ENCODE measurements at places on chromosomes 5 and 9.

- no peak for DNase-seq
These were observed 148.5 kb downstream of the GNAQ start for GRCh38 chr9:77883133-77883532.

DNA sequence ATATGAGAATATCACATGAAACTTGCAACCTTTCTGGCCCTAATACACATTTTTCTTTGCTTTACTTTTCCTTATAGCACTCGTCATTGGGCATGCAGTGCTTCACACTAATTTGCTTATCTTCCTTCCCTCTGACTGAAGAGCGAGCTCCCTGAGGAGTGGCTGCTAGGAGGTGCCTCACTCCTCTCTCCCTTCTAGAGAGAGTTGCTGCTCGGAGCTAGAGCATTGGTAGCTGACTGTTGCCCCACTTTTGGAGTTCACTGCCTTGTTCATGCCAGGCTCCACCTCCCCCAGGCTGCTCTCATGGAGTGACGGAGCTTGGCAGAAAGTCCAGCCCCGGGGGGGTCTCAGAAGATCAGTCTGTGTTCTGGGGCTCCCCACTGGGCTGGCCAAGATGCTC lies 413.2 kb downstream of the MED10 start:
- no peak for DNase-seq

DNA sequence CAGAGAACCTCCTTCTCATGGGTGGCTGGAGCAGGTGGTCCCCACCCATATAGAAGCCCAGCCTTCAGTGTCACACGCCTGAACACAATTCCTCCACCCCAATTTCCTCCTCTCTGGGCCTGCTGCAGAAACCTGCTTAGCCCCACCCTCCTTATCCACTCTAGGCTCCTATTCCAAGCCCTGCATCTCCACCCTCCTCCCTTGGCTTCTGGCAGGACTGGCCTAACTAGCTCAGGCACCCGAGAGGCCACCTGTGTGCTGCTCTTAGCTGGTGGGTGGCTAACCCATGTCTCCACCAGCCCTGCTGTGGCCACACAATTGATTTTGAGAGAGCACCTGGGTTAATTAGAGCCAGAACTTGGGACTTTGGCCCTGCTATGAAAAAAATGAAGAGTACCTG lies 77.3 kb upstream of the ATP10B start:
- DNase-seq, result no peak

- peak; percentile 36 for DNase-seq
These were observed 89.9 kb downstream of the CTNND2 start for GRCh38 chr5:11814373-11814772.

- DNase-seq, result no peak
These were observed 41.4 kb upstream of the IL7R start for GRCh38 chr5:35815089-35815936.

GRCh38 chr5:157283434-157283833 lies 17.5 kb downstream of the CYFIP2 start:
- no peak for DNase-seq

GRCh38 chr9:98105006-98105405 lies 14.0 kb downstream of the TRIM14 start:
- DNase-seq, result no peak

GRCh38 chr5:3518051-3518450 lies 77.6 kb upstream of the IRX1 start:
- DNase-seq, result no peak

DNA sequence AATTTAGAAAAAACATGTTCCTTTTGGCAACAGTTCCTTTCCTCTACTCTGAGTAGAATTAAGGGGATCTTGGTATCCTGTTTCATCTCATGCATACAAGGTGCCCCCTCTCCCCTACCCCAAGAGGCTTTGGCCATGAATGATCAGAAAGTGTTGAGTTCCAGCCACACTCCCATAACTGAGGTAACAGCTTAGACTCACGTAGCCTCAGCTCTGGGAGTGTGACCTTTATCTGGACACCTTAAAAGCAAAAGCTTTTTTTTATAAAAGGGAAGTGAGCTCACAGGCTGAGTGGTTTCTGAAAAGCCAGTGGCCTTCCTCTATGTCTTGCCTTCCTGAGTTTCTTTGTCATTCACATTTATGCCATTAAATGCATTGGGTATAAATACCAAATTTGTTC lies 900 bp upstream of the HAVCR2 start:
- DNase-seq, result no peak

- DNase-seq, result no peak
These were observed 156.8 kb downstream of the GAPVD1 start for GRCh38 chr9:125418404-125418803.

DNA sequence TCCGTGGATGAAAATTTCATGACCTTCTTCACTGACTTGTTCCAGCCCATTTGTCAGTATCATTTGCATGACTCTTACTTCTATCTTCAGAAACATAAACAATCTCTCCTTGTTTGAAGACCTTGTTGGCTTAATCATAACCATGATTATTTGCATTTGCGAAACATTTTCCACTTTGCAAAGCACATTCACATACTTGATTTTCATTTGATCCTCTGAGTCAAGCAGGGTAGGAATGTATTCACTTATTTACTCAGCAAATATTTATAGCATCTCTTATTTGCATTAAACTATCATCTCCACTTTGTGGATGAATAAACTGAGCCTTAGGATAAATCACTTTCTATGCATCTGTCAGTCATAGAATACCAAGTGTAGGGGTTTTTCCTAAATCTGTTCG lies 343.0 kb upstream of the SGCD start:
- DNase-seq, result no peak

All from Daoy (cell line).